ENCODE measurements at places on chromosomes 6 and 20. TPM values are rescaled to one million over a fixed set of nuclear protein-coding genes. Genes with fewer than 3 reads are reported as not detected.

The AMD1 gene
- 74.5 TPM for total RNA-seq

The SLC12A5 gene
- total RNA-seq: under 0.01 TPM

The TFEB gene
- total RNA-seq: 4.4 TPM

The GMPR gene
- 4.9 TPM for total RNA-seq

The IL20RA gene
- total RNA-seq: 0.26 TPM
